ENCODE measurements at places on chromosomes 5 and 9.

- DNase-seq, result no peak
These were observed 124.2 kb downstream of the ROR2 start for GRCh38 chr9:91825866-91826265.

DNA sequence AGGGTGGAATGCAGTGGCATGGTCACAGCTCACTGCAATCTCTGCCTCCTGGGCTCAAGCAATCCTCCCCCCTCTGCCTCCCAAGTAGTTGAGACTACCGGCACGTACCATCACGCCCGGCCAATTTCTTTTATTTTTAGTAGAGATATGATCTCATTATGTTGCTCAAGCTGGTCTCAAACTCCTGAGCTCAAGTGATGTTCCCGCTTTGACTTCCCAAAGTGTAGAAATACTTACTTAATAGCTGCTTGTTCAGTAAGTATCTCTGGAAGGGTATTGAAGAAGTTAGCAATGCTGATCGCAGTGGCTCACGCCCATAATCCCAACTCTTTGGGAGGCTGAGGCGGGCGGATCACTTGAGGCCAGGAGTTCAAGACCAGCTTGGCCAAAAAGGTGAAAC is 35.7 kb upstream of the PLIN2 start:
- no peak for DNase-seq

DNA sequence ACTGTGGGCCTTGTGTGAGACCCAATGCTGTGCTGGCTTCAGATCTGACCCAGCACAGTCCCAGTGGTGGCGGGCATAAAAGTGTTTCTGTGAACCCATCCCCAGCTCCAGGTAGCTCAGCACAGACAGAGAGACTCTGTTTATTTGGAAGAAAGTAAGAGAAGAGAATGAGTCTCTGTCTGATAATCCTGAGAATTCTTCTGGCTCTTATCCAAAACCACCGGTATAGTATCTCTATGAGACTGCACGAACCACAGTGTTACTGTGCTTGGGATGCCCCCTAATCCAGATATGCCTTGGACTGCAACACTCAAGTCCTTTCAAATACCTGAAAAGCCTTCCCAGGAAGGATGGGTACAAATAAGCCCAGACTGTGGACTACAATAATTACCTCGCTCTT is 1660.8 kb upstream of the ACO1 start:
- DNase-seq, result no peak

GRCh38 chr5:176831425-176831824 is 21.1 kb downstream of the UNC5A start:
- DNase-seq, result no peak

- no peak for DNase-seq
These were observed 52.8 kb downstream of the SPATA31C2 start for GRCh38 chr9:88085476-88085875.

- DNase-seq, result no peak
These were observed 11.7 kb downstream of the ARPC5L start for GRCh38 chr9:124873664-124874063.

- no peak for DNase-seq
These were observed 1.2 kb downstream of the FGF18 start for GRCh38 chr5:171420431-171421241.

- DNase-seq, result no peak
These were observed 94.9 kb downstream of the DENND1A start for GRCh38 chr9:123834889-123835562.

GRCh38 chr5:75335952-75336614 is 937 bp upstream of the HMGCR start:
- DNase-seq, result no peak

DNA sequence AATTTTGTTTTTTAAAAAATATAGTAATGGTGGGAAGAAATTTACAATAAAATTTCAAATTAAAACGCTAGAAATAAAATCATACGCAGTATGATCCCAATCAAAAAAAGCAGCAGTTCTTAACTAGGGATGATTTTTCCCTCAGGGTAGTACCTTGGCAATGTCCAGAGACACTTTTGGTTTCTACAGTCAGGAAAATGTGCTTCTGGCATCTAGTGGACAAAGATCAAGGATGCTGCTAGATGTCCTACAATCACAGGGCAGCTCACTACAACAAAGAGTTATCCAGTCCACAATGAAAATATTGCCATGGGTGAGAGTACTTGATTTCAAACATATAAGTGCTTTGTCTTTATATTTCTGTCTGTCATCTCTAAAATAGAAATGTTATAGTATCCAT is 400.2 kb upstream of the SGCD start:
- no peak for DNase-seq

DNA sequence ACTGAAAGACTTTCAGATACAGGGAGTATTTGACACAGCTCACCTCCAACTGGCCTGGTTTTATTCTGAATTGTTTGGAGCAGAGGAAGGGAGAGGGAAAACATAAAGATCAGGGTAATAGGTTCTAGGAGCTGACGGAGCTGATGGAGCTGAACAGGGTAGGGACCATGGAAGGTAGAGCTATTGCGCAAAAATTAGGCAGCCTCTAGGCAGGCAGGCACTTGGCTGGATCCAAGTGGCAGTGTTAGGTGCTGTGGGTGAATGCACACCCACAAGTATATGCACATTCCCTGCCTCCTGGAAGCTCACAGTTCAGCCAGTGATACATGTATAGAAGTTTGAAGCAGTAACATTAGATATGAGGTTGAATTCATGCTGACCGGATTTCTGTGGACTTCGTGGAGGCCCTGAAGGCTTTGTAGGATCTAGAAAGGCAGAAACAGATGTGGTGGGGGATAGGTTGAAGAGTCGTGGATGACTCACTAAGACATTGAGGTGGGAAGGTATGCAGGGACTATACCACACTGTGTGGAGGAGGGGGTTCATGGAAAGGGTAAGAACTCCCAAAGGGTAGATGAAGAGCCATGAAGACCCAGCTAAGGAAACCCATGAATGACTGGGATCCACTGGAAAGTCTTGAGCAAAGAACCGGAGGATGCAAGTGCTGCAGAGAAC is 50.8 kb downstream of the WWC1 start:
- DNase-seq, result no peak

- DNase-seq, result peak; percentile 22
These were observed 73.4 kb downstream of the FBXO38 start for GRCh38 chr5:148457183-148457620.

DNA sequence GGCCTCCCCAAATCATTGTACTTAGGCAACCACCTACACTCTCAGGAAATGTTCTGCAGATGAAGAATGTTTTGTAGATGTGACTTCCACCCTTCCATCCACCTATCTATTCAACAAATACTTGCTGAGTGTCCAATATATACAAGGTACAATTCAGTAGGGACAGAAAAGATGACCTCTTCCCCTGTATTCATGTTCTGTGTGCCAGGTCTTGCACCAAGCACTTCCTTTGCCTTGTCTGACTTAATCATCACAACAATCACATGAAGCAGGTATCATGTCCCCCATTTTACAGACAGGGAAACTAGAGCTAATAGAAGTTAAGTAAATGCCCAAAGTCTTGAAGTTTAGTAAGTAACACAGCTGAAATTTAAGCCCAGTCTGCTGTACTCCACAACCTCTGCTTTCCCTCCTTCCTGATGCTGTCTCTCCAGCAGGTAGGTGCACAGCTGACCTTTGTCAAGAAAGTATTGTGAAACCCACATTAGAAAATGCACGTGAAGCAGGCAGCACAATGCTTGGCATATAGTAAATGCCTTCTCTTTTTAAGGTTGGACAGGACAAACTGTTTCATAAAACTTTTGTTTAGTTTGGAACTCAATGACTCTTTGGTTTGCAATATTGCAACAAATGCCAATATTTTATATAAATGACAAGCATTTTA is 296.5 kb downstream of the DEPDC1B start:
- DNase-seq, result no peak

DNA sequence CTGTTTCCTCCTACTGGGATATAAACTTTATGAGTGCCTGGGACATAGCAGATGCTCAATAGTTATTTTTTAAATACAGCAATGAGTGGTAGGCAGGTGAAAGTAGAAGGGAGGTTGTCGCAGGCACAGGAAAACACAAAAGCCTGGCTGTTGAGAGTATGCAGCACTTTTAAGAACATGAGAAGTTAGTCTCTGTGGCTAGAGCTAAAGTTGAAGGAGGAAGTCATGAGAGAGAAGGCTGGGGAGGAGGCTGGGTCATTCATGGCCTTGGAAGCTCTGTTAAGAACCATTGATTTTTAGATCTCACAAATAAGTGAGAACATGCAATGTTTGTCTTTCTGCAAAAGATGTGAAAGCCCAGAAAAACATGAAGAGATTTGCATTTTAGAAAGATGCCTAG is 126.7 kb downstream of the PRKACG start:
- no peak for DNase-seq
